ENCODE measurements at places on chromosomes 2 and 18.

- no peak for DNase-seq
Observed at GRCh38 chr2:159172403-159172802, 114.1 kb downstream of the WDSUB1 start.

DNA sequence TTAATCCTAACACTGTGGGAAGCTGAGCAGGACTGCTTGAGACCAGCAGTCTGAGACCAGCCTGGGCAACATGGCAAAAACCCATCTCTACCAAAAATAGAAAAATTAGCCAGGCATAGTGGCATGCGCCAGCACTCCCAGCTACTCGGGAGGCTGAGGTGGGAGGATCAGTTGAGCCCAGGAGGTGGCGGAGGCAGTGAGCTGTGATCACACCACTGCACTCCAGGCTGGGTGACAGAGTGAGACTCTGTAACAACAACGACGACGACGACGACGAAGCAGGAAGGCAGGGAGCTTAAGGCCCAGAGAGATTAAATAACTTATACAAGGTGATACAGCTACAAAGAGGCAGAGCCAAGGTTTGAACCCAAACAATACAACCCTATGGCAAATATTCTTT lies 37.3 kb downstream of the CFAP36 start:
- DNase-seq, result no peak

DNA sequence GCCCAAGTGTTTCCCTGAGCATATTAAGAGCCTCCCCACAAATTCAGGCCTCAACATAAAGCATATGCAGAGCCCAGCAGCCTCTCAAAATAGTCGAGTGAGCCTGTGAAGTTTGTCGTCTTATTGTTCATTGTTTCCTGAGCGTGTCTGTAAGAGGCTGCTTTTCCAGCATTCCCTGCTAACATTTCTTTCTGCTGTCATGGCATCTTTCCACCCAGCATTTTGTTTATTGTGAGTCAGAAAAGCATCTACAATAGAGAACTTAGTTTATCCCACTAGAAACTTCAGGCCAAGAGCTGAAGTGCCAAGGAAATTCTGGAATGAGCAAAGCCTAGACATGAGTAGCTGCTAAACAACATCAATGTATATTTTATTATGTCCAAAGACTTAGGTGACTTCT lies 46.3 kb upstream of the STAM2 start:
- no peak for DNase-seq

- no peak for DNase-seq
Observed at GRCh38 chr2:66306483-66306882, 128.4 kb upstream of the MEIS1 start.

GRCh38 chr18:62312851-62313250 lies 12.3 kb upstream of the TNFRSF11A start:
- no peak for DNase-seq

- DNase-seq, result no peak
Observed at GRCh38 chr2:242031481-242032019, 162.0 kb downstream of the RTP5 start.

DNA sequence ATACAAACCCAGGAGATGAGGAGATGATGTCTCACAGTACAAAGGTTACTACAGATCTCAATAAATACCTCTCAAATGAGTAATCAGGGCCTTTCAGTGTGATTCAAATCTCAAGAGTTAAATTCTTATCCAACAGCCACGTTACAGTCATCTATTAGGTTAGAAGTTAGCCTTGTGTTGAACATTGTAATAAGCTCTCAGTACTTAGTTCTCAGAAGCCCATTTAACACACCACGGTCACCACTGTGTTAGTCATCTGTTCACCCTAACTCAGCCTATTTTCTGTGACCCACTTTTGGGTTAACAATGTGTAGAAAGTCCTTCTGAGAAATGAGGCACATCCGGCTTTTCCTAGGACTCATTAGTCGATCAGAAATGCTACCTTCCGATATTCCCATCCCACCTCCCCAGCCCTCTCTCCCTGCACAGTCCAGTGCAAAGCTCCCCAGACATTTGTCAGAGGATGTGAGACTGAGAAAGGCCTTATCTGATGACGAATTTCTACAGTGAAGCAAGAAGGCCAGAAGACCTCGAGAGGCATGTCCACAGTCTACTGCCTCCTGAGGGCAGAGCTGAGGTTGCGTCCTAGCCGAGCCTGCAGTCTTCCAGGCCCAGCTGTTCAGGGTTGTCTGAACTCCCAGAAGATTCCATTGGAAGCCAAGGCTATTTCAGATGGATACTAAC lies 92.6 kb downstream of the ACTR2 start:
- DNase-seq, result no peak

DNA sequence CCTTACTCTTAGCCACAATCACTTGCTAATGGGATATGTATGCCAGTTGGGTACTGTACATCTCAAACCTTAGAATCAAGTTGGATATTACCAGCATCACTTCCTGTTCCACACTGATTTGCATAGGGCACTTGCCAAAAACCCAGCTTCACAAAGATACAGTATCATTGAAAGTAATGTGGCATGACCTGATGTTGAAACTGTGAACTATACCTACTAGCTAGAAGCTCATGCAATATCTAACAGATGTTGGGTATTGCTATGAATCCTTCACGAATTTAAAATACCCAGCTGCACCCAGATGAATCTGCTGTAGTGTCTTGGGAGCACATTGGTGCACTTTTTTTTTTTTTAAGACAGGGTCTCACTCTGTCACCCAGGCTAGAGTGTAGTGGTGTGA lies 6.5 kb upstream of the STAMBP start:
- no peak for DNase-seq

GRCh38 chr2:162297925-162298552 lies 20.4 kb downstream of the IFIH1 start:
- peak; percentile 58 for DNase-seq

GRCh38 chr2:229446350-229446749 lies 175.3 kb upstream of the PID1 start:
- DNase-seq, result no peak

DNA sequence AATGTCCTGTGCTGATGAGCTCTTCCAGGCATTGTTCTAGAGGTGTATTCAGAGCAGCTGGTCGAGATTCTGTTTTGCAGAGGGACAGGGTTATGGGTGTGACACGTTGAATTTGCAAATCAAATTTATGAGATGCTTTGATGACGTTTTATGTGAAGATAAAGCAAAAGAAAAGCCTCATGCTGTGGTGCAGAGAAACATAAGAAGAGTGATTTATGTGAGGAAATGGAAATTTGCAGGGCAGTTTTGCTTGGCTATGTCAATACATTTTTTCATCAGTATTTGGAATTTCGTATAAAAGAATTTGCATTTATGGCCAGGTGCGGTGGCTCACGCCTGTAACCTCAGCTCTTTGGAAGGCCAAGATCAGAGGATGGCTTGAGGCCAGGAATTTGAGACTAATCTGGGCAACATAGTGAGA lies 36.4 kb downstream of the TSN start:
- DNase-seq, result no peak

DNA sequence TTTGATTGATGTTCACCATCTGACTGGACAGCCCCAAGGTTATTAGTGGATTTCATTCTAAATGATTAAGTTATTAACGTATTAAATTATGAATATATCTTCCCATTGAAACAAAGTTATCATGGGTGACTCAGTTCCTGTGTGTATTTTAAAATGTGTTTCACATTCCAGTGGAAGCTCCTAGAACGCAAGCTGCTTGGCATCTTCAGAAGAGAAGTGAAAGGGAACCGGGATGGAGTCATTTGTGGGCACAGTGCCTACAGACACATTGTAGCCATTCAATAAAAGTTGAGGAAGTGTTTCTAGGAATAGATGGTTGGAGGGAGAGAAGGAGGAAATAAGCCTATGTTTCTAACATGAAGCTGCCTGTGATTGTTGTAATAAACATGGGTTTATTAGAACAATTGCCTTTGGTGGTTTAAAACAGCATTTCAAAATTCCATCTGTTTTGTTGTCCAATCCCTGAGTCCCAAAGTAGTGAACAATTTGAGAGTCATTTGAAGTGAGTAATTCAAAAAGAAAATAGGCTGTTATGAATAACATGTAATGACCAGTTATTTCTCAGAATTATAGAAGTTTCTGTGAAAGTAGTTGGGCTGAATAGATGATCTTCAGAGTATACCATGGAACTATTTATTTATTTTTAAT lies 143.5 kb downstream of the PKP4 start:
- DNase-seq, result peak; percentile 59

- DNase-seq, result no peak
Observed at GRCh38 chr18:70181015-70181414, 24.5 kb downstream of the RTTN start.

GRCh38 chr2:237798236-237799059 lies at the start of gene RBM44:
TSS of gene RBM44 (plus strand) at chr2:237798779. CDS start at chr2:237813610, 14,831 bp downstream.
- no peak for DNase-seq

DNA sequence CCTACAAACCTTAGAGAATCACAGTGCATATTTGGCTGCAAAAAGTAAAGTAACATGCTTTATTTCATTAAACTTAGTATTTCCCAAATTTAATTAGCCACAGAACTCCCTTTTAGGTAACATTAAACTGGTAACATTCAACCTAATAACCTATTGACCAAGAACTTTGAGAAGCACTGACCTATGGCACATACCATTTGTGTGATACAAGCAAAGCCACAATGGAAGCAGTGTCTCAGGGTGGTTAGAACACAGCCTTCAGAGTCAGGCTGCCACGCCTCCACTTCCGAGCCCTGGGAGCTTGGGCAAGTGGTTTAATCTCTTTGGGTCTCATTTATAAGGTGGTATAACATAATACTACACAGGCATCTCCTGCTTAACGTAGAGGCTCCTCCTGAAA lies 301.4 kb downstream of the PDE11A start:
- no peak for DNase-seq

GRCh38 chr2:200042944-200043343 lies 87.6 kb downstream of the MAIP1 start:
- no peak for DNase-seq

GRCh38 chr2:203612246-203612645 lies 77.1 kb upstream of the RAPH1 start:
- no peak for DNase-seq

- DNase-seq, result no peak
Observed at GRCh38 chr2:53021292-53021691, 746.3 kb upstream of the CHAC2 start.

DNA sequence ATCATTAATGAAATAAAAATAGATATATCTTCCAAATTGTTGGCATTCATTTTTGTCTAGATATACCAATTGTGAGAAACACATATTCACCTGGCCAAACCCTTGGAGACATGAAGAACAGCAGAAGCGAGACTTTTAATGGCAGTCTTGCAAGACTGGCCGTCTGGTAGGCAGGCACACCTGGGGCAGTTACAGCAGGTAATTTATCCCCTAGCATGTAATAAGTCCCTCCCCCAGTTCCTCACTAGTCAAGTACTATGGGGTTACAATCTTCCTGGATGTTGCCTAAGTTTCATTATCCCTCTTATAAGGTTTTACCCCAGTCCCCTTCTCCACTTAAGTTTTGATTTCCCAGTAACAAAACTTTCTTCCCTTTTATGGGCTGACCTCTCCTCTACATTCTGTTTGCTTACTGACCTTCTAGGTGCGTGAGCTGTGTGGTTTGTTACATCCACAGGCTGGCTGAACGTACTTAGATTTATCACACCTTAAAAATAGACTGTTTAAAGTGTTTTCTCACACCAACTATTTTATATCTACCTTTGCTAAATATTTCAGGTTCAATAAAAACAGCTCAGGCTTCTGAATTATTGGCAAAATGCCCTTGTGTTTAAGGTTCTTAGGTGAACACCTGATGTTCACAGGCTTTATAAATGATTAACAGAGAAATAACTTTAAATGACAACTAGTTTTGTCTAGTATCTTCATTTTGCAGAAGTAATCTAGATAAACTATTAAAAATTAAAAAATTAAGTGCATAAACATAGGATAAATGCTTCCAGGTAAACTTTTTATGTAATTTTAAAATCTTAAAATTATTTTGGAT lies 365.0 kb upstream of the TFPI start:
- DNase-seq, result no peak

DNA sequence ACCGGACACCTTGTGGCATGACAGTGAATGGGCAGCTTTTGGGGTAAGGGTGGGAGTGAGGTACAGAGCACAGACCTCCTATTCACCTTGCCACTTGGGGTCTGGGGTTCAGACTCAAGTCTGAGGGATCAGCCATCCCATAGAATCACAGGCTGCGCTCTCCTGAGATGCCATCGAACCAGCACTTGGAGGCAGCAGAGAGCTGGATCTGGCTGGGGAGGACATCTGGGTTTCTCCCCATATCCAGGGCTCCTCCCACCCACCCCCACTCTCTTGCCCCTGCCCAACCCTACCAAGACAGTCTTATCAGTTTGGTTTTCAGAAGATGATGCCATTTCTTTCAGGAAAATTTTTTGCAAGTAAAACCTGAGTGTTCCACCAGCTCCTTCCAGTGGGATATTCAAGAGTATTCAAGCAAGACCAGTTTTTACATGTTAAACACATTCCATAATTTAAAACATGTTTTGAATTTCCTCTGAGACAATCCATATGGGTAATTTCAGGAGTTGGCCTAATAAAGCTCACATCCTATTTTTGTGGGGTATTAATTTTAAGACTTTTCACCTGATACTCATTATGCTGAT lies 29.2 kb upstream of the TEX44 start:
- peak; percentile 38 for DNase-seq

DNA sequence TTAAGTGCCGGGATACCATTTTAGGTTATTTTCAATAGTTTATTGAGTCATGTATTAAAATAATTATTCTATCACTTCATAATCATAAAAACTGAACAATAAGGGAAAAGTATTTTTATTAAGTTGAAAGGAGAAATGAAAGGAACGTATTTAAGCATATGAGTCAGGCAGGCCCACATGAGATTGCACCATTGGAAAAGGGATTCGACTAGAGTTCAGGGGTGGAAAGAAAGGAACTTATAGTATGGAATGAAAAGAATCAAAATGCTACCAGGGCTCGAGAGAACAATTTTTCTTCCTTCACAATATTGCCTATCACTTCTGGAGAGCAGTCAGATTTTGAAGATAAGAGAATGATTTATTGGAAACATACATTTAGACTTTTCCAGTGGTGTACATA lies 516.5 kb upstream of the NETO1 start:
- no peak for DNase-seq

DNA sequence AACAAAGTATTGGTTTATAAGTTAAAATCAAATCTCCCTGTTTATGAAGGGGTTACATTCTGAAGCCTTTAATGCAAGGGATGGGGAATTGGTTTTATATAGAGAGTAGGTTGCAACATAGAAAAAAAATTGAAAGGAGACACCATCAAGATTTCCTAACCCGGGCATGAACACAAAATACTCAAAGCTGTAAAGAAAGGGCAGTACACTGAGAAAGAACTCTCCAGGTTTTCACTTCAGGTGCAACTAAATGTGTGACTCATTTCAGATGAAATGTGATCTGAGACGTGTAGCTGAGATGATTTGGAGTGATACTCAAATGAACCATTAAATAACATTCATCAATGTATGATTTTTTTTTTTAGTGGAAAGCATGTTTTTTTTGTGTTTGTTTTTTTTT lies 43.6 kb downstream of the SANBR start:
- DNase-seq, result no peak
